ENCODE measurements at places on chromosomes 1 and 21.
A peak's percentile ranks its signal among the peaks of the same experiment; 100 is the strongest.

GRCh38 chr21:32238063-32238462 lies 40.8 kb downstream of the MIS18A start:
- no peak overlapping the region for H3K4me3 ChIP-seq
- no peak for DNase-seq
- H3K27ac ChIP-seq = no peak overlapping the region
- peaks cover 3% of the 10 kb centered on the region for H3K4me1 ChIP-seq
- H3K27me3 ChIP-seq = no peaks in the 10 kb centered on the region

GRCh38 chr1:178895928-178896327 lies 25.1 kb upstream of the ANGPTL1 start:
- no peak overlapping the region for H3K4me3 ChIP-seq
- no peaks in the 10 kb centered on the region for H3K4me1 ChIP-seq
- no peak overlapping the region for H3K27ac ChIP-seq

DNA sequence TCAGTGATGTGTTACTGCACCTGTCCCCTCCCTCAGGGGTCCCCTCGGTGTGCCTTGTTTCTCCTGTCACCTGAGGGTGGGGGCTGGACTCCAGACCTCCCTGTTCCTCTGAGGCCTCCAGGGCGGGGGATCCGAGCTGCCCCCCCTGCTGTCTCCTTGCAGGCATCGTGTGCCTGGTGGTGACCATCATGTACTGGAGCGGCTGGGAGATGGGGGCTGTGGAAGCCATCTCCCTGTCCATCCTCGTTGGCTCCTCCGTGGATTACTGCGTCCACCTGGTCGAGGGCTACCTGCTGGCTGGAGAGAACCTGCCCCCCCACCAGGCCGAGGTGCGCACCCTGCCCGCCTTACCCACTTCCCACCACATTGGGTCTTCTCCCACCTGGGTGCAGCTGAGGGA lies 56.4 kb downstream of the DISP3 start:
- H3K4me1 ChIP-seq = no peaks in the 10 kb centered on the region
- H3K27me3 ChIP-seq = peaks cover under 1% of the 10 kb centered on the region
- H3K4me3 ChIP-seq = no peak overlapping the region

DNA sequence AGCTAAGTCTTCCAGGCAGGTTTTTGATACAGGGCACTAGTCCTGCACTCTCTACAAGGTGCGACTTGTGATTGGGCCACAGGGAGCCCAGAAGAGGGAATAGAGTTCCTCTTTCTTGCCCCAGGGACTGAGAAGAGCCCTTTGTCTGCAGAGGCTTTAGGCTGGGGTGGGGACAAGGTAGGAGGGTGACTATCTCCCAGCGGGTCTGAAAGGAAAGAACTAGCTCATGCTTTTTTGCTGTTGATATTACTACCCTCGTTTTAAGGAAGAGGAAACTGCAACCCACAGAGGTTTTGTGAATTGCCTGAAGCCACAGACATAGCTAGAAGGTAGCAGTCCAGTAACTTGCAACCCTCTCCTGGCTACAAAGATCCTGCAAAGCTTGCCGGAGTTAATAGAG lies 615.2 kb downstream of the MATN1 start:
- DNase-seq = no peak
- peaks cover 9% of the 10 kb centered on the region for H3K4me1 ChIP-seq
- H3K27ac ChIP-seq = no peak overlapping the region
- peaks cover 63% of the 10 kb centered on the region for H3K27me3 ChIP-seq

- H3K27ac ChIP-seq = peak overlapping the region; percentile 2
- no peak for DNase-seq
- no peaks in the 10 kb centered on the region for H3K27me3 ChIP-seq
- H3K4me1 ChIP-seq = peaks cover 64% of the 10 kb centered on the region
These were observed 33.9 kb upstream of the ATP2B4 start for GRCh38 chr1:203592730-203593129.

DNA sequence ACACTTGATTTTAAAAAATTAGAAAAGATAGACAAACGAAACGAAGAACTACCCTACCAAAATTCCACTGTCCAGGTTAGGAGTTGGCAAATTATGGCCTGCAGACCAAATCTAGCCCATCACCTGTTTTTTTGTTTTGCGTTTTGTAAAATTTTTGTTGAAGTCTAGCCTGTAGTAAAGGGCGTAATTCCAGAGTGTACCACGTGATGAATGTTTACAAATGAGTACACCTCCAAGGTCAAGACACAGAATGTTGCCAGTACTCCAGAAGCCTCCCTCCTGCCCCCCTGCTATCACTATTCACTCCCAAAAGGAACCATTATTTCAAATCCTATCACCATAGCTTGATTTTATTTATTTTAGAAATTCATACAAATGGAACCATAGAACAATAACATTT lies 17.1 kb upstream of the PODN start:
- H3K4me3 ChIP-seq = no peak overlapping the region
- H3K4me1 ChIP-seq = peaks cover 16% of the 10 kb centered on the region
- no peaks in the 10 kb centered on the region for H3K36me3 ChIP-seq
- H3K27me3 ChIP-seq = no peaks in the 10 kb centered on the region
- H3K27ac ChIP-seq = no peak overlapping the region

DNA sequence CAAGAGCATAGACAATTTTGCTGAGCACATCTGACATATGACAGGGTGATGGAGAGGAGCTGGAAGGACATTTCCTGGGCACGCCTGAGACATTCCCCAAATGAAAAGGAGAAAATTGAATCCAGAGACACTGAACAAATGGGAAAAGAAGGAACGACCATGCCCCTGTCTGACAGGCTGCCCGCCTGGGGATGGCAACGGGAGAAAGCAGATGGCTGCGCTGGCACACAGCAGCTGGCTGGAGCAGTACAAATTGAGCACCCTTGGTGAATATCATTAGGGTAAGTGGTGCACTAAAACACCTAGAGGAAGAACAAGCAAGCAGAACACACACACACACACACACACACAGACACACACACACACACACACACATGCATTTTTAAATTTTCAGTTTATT lies 174.3 kb upstream of the DUSP10 start:
- no peak overlapping the region for H3K4me3 ChIP-seq
- H3K27ac ChIP-seq = no peak overlapping the region
- H3K4me1 ChIP-seq = no peaks in the 10 kb centered on the region
- peaks cover 2% of the 10 kb centered on the region for H3K27me3 ChIP-seq

DNA sequence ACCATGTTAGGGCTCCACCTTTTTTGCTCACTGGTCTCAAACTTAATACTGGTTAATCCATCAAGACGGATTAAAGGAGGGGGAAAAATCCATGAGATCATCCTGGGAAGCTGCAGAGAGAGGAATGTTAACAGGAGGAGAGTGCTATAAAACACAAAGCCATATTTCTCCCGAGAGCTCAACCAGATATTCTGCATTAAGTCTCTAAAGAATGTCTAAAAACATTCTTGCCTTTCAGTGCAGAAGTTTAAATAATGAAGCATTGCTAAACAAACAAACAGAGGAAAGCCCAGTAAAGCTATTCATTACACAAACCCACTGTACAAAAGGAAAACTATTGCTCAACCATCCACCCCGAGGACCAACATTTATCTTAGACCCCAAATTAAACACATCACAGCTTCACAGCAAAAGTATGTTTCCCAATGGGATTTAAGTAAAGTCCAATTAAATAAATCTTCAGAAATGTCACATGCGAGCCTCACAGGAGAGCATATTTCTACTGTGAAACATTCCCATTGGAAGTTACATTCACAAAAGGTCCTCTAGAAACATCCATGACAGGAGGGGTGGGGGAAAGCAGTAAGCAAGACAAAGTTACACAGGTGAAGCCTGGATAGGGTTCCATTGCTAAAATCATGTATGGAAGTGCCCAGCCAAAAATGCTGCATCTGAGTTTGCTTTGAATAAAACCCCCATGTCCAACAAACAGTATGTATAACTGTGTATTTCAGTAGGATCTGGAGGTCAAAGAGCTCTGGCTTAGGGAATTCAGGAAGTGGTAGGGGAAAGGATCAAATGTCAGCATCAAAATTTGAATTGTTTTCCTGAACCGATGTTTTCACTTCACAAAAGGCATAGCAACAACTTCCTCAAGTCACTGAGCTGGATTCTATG lies 23.3 kb downstream of the DUSP10 start:
- peaks cover 31% of the 10 kb centered on the region for H3K4me1 ChIP-seq
- no peak overlapping the region for H3K4me3 ChIP-seq
- H3K27me3 ChIP-seq = no peaks in the 10 kb centered on the region
- no peak for DNase-seq

DNA sequence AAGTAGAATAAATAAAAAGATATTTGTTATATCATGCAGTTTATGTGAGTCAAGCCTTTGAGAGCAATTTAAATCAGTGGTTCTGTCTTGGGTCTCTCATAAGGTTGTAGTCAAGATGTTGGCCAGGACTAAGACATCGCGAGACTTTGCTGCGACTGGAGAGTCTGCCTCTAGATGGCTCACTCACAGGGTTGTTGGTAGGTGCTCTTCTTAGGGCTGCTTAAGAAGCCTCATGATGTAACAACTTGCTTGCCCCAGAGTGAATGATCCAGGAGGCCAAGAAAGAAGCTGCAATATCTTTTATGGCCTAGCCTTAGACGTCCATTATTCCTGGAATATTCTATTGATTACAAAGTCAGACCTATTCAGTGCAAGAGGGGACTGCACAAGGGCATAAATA lies 73.1 kb upstream of the CACHD1 start:
- H3K36me3 ChIP-seq = no peaks in the 10 kb centered on the region
- peaks cover 8% of the 10 kb centered on the region for H3K4me1 ChIP-seq
- H3K27me3 ChIP-seq = no peaks in the 10 kb centered on the region
- no peak overlapping the region for H3K4me3 ChIP-seq

DNA sequence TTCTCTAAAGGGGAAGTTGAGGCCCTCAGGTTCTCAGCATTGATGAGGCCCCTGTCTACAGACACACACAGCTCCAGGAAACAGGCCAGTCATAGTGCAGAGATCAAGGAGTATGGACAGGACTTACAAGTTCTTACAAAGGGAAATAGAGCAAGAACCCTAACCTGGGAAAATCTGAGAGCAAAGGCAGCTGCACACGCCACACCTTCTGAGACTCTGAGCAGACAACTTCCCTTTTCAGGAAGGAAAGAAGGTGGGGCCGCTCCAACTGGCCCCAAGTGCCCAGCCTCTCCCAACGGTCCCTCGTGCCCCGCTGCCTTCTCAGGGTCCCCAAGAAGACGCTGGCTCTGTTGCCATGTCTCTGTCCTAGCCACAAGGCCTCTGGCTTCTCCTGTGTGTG lies 3.6 kb downstream of the NOC2L start:
- no peak overlapping the region for H3K27ac ChIP-seq
- DNase-seq = no peak
- H3K27me3 ChIP-seq = peaks cover 3% of the 10 kb centered on the region

All from neural crest cell (in vitro differentiated cells).